Renal cortex interstitium (tissue), 15 donors: ENCODE measurements at places on chromosomes 6 and 20. TPM values are rescaled to one million over a fixed set of nuclear protein-coding genes. Genes with fewer than 3 reads are reported as not detected.

- peak; percentile 63 for DNase-seq
Measured at GRCh38 chr6:15420959-15421438, 175.1 kb downstream of the JARID2 start.

SCGN gene
- 0.22 TPM for polyA plus RNA-seq

PDCD2 gene
- polyA plus RNA-seq: 71.5 TPM

DNA sequence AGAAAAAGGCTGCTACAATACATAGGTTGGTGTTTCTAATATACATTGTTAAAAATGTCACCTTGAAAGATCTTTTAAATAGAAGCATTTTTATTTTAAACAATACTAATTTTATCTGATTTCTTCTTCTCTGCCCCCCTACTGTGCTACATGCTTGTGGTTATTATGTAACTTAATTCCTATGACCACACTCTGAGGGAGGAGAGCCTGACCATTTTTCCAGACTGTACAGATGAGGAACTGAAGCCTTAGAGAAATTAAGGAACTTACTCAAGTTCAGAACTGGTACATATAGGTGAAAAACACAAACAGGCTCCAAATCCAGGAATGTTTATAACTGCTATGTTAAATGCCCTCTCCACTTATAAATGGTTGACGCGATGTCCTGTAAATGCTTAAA is 43.4 kb upstream of the ARHGAP18 start:
- DNase-seq: no peak

- no peak for DNase-seq
Measured at GRCh38 chr6:134703206-134703605, 246.7 kb downstream of the ALDH8A1 start.

PRDM13 gene
- polyA plus RNA-seq: not detected

DNA sequence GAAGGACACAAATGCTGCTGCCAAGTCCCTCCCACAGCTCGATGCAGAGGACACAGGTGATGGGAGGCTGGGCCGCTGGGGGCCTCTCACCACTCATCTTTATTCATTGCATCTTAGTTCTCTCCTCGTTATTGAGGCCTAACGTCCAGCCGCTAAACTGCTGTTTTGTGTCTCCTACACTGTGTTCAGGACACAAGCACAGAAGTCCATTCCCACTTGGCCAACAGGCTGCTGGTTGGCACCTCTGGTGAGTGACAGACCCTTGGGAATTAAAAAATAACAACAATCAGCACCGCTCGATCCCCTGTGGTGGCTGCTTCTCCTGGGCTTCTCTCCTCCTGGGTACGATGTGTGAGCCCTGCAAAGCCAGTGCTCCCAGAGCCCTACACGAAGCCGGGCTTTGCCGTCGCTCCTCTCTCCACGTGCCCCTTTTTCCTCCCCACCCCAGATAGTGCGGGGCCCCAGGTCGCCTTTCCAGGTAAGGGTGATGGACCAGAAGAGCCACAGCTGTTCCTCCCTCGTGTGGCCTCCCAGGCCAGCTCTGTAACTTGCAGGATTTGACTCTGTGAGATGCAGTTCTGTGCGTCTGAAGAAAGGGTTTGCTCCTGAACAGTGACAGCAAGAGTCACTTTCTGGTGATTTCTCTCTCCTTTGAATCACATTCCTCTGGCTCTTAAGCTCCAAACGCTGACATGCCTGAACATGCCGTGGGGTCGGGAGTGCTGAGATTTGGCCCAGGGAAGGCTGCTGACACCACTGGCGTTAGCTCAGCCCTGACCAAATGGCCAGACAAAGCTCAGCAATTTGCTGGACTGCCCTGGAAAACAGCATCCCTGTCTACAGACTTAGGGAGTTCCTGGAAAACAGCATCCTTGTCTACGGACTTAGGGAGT is 59.3 kb downstream of the DLL1 start:
- no peak for DNase-seq

DNA sequence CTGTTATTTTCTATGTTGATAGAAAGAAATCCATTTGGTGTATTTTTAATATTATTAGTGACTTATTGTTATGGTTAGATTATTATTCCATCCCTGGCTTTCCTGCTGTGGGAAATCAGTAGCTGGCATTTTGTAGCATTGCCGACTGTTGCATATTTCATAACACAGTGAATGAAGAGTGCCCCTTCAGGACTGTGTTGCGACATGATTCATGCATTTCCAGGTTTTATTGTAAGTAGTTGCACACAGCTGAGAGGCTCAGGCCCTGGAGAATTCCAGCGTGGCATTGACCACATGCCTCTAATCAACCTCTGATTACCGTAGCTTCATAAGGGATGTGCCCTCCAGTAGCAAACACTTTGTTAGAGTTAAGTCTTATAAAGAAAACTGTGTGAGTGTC is 263.9 kb downstream of the FARS2 start:
- DNase-seq: no peak

- no peak for DNase-seq
Measured at GRCh38 chr6:26389349-26389894, 6.5 kb downstream of the BTN2A2 start.

DAAM2 gene
- polyA plus RNA-seq: 24.2 TPM

SLC22A7 gene
- 0.79 TPM for polyA plus RNA-seq

GRCh38 chr6:3893917-3894316 is 44.7 kb downstream of the FAM50B start:
- no peak for DNase-seq

- DNase-seq: no peak
Measured at GRCh38 chr6:142011156-142011555, 121.6 kb upstream of the GJE1 start.

- no peak for DNase-seq
Measured at GRCh38 chr20:44701858-44702256, 13.3 kb upstream of the CCN5 start.

GRCh38 chr20:19757487-19758132 is 448 bp upstream of the RIN2 start:
- peak; percentile 93 for DNase-seq

DNA sequence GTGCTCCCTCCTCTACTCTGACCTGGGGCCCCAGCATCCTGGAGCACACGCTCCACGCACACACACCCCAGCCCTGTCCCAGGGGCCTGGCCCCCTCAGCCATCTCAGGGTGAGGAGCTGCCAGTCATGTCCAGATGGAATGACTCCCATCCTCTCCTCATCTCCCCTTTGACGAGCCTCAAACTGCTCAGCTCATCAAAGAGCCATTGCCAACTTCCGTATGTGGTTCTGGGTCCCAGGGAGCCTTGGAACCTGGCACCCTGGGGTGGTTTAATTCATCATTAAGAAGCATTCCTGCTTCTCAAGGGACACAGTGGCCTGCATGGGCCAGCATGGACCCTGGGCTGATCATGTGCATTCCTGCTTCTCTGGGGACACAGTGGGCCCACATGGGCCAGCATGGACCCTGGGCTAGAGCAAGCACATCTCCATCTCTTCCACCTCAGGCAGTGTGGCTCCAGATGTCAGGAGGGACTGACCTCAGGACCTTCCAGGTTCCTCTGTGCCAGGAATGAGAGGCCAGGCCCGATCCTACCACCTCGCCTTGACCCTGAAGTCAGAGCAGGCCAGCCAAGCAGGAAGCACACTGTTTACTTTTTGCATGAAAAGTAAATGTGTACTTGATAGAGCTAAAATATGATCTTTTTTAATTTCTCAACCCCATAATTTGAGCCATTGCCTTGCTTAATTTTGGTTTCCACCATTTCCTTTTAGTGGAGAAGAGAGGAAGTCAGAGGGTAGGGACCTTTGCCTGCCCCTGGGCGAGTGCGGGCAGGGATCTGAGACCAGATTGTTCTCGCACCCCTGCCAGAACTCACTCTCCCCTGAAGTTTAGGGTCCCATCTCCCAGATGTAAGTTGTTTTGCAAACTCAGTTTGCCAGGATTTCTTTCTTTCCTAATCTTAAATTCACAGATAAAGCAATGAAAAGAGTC is 26.1 kb downstream of the SPATA2 start:
- DNase-seq: no peak

- DNase-seq: no peak
Measured at GRCh38 chr6:169568314-169569087, 133.3 kb downstream of the WDR27 start.

- DNase-seq: no peak
Measured at GRCh38 chr6:154095571-154095970, 56.5 kb downstream of the OPRM1 start.

DOK5 gene
- polyA plus RNA-seq: 10.8 TPM

BICRAL gene
- 17.0 TPM for polyA plus RNA-seq

DNA sequence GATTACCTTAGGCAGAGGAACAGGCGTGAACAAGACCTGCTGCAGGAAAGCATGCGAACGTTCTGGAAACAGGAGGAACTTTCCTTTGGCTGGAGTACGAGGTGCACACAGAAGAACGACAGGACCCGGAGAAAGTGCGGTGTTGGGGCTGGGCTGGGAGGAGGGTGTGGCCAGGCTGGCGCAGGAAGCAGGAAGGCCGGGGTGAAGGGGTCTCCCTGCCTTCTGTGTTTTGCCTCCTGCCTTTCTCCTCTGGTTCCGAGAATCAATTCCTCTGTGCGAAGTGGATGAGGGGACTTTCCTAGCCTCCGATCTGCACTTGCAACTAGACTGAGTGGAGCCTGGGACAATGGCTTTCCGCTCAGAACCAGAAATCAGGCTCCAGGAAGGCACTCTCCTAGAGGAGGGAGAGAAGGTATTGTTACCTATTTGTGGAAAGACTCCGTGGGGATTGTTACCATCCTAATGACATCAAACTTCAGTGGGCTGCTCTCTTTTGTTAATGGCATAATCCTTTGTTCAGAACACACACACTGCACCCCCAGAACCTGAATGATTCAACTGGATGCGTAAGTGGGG is 22.9 kb upstream of the PLEKHG1 start:
- no peak for DNase-seq

DNA sequence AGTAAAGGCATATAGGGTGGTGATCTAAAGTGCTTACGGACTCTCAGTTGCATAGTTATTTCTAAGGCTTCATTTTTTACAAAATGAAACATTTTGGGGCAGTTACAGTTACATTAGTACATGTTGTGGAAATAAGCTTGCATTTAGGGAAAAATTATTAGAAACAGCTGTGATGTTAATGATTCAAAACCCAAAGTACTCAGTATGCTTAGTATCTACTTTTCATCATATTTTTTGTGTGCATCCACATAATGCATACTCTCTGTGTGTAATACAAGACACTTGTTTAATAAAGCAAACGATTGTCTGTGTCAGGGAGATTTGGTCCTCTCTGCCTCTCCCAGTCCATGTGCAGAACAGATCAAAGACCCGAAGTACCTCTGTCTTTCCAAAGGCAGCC is 11.4 kb upstream of the TBX18 start:
- no peak for DNase-seq

GRCh38 chr6:4809999-4810918 is 34.1 kb downstream of the CDYL start:
- DNase-seq: no peak

SIRPB2 gene
- polyA plus RNA-seq: 0.83 TPM

GRCh38 chr6:10961837-10962236 is 75.0 kb downstream of the SYCP2L start:
- DNase-seq: no peak

GRCh38 chr6:73525546-73526330 is 4.9 kb upstream of the EEF1A1 start:
- no peak for DNase-seq
